ENCODE measurements at places on chromosomes 1 and 21. TPM values are rescaled to one million over a fixed set of nuclear protein-coding genes. Genes with fewer than 3 reads are reported as not detected.

The S1PR1 gene
- 137 TPM for total RNA-seq

The CDC20 gene
- 170 TPM for total RNA-seq

The PALMD gene
- 140 TPM for total RNA-seq

The RGS2 gene
- 9.1 TPM for total RNA-seq

The SPRR2D gene
- total RNA-seq = not detected

The ZNF362 gene
- total RNA-seq = 36.9 TPM

The DHRS3 gene
- total RNA-seq = 75.2 TPM

- DNase-seq = peak; percentile 39
Observed at GRCh38 chr1:234979296-234980279, 149.0 kb downstream of the TOMM20 start.

DNA sequence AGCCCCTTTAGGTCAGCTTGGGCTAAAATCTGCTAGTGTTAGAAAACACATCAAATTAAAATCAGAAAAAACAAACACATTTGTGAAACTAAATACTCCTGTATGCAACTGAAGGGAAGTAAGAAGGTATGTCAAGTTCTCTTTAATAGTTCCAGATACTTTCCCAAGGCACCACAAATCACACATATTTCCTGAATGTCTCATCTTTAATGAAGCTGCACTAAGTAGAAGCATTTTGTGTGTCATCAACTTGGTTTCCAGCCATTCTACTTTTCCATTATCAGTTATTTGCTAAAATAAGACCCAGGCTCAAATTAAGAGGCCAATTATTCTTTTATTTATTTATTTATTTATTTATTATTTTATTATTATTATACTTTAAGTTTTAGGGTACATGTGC lies 34.7 kb downstream of the CRB1 start:
- DNase-seq = no peak

GRCh38 chr1:164709541-164710278 lies 150.7 kb downstream of the PBX1 start:
- DNase-seq = no peak

- DNase-seq = no peak
Observed at GRCh38 chr1:180112984-180113647, 41.6 kb upstream of the QSOX1 start.

DNA sequence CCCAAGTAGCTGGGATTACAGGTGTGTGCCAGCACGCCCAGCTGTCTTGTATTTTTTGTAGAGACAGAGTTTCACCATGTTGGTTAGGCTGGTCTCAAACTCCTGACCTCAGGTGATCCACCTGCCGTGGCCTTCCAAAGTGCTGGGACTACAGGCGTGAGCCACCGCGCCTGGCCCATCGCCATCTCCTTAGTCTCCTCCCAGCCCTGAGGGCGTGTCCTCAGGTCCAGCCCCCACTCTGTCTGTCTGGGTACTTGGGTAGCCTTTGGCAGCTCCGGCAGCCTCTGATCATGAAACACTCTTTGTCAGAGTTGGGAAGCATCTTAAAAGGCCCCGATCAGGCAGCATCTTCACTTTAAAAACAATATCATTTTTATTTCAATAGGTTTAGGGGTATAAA lies 90.3 kb upstream of the DISP3 start:
- DNase-seq = no peak

DNA sequence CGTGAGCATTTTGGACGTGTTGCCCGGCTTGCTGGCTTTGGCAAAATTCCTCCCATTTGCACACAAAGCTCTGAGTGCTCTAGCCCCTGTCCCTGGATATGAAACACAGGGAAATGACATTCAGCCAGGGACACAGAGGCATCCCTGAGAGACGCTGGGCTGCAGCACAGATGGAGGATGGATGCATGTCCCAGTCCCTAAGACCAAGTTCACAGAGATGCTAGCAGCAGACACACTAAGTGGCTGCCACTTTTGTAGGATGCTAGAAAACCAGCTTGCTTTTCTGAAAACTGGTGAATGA lies 12.5 kb downstream of the ACTRT2 start:
- DNase-seq = no peak

DNA sequence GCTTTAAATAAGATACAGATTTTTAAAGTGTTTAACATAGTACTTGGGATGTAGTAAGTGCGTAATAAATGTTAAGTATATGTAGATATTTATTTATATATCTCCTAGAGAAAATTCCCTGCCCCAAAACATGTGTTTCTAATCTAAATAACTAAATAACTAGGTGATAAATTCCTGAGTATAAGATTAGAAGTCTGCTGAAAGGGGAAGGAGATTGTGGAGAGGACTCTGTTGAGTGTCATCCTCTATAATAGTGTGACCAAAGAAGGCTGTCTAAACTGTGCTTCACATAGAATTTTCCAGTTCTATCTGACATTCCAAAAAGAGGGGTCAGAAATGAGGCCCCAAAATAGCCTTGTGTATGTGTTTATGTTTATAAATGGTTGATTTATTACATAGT lies 590.5 kb upstream of the ADAMTS5 start:
- DNase-seq = no peak

GRCh38 chr1:29803486-29803885 lies 567.2 kb downstream of the PTPRU start:
- DNase-seq = no peak

GRCh38 chr1:38859561-38860453 lies at the start of gene RRAGC:
RRAGC (minus strand) TSS chr1:38859772; CDS start chr1:38859646, 126 bp downstream.
- DNase-seq = peak; percentile 97

GRCh38 chr1:247924868-247925267 lies at the start of gene OR2AJ1:
OR2AJ1 (plus strand) TSS chr1:247924889; CDS start chr1:247933769, 8,880 bp downstream.
- DNase-seq = no peak

DNA sequence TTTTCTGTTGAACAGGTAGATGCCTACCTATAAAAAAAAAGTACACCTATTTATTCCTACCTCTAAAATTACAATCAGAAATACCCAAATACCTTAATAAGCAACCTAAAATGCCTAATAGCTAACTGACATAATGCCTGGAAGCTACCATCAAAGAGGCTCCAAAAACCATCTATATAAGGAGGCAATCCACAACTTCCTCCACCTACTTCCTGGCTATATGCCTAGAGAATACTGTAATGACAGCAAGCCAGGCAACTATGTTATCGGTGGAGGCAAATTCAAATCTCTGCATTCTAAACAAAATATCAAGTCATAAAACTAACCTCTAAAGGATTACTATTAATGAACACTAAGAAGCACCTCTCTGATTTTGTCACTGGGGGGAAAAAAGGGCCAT lies 10.1 kb downstream of the ZNF644 start:
- DNase-seq = peak; percentile 14

DNA sequence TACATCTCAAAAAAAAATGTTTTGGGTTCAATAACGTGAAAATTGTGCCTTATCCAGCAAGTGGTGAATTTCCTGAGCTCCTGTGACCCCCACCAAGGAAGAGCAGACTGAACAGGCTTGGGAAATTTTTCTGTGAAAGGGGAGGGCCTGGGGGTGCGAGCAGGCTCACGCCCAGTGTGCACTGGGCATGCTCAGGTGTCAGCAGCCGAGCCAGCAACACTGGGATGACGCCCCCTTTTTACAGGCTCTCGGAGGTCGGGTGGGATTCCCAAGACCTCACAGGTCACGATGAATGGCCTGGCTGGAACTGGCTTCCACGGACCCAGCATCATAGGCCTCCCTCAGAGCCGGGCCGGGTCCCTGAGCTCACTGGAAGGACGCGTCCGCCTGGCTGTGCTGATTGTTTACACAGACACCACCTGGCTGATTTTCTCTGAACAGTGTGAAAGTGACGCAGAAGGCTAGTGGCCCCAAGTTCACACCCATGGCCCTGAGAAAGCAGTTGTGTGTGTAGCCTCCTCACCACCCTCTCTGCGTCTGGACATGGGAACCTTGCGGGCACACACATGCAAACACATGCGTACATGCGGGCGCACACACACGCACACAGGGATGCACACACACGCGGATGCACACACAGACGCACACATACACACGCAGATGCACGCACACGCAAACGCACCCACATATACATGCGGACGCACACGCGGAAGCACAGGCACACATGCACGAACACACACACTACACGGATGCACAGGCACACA lies 9.2 kb downstream of the CSTB start:
- no peak for DNase-seq

- no peak for DNase-seq
Observed at GRCh38 chr1:206967096-206967849, 3.0 kb downstream of the FCAMR start.

DNA sequence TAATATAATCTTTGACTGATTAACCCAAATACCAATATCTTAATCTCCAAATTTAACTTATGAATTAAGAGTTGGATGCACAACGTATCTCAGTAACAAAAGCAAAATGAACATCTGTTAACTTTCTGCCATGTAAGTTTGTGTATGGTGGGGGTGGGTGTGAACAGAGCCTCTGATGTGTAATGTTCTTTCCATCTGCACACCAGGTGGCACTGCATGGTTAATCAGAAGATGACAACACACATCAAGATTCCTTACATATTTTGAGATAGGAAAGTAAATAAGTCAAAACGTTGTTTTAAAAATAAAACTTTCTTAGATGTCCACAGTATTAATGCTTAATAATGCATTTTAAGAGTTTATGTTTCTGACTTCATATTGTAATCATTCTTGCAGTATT lies 251.9 kb downstream of the DPYD start:
- DNase-seq = peak; percentile 66

DNA sequence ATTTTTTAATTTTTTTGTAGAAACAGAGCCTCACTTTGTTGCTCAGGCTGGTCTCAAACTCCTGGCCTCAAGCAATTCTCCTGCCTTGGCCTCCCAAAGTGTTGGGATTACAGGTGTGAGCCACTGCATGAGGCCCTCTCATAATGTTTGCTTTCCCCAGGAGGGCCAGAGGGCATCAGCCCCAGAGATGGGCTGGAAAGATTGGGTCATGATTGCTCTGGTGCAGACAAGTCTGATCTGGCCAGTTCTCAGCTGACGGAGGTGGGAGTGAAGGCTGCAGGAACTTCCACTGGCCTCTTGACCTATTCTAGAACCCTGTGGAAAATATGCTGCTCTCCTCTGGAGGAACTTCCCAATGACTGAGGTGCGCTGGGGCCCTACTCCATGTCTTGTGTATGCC lies 43.4 kb upstream of the RD3 start:
- no peak for DNase-seq

- peak; percentile 48 for DNase-seq
Observed at GRCh38 chr1:225767634-225768540, 9.7 kb upstream of the SRP9 start.

GRCh38 chr1:223837206-223837605 lies 8.5 kb downstream of the TP53BP2 start:
- DNase-seq = no peak

- DNase-seq = peak; percentile 11
Observed at GRCh38 chr1:145720556-145720877, 1.2 kb downstream of the CD160 start.

GRCh38 chr1:70317087-70317486 lies 37.4 kb downstream of the ANKRD13C start:
- no peak for DNase-seq

- DNase-seq = no peak
Observed at GRCh38 chr1:68269637-68270430, 37.5 kb upstream of the WLS start.

GRCh38 chr1:234840843-234841242 lies 230.9 kb upstream of the IRF2BP2 start:
- no peak for DNase-seq

DNA sequence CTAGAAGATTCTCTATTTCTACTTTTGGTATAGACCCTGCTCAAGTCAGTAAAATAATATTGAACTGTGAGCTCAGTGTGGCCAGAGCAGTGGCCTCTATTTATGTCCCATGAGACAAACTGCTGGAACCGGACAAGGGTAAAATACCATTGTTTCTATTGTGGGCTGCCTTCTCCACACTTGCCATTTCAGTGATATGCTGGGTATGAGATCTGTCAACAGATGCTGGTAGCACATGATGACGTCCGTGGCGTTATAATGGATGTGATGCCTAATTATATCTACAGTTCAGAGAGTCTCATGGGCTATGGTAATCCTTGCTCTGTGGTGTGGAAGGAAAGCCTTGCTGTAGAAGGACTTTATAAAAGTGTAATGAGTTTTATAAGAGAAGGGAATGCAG lies 2.4 kb downstream of the ACTN2 start:
- no peak for DNase-seq

DNA sequence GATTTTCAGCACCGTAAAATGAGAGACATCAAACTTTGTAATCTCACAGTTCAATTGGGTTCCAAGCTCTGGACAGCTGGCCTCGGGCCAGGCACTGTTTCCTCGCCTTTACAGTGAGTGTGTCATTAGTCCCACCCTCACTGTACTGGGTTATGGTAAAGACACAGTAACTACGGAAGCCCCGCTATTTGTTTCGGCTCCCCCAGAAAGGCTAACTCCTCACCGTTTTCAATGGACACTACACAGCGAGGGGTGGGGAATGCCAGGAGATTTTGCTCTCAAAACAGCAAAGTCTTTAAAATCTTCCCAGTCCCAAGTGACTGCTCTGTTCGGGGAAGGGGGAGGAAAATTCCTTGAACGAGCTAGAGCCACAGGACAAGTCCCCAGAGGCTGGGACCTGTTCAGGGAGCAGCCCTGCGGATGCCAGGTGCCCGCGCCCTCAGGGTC lies 757 bp upstream of the SPSB1 start:
- peak; percentile 85 for DNase-seq

GRCh38 chr1:221778535-221779142 lies 36.8 kb upstream of the DUSP10 start:
- DNase-seq = no peak

GRCh38 chr1:87292684-87293493 lies 35.8 kb upstream of the LMO4 start:
- peak; percentile 66 for DNase-seq

- DNase-seq = peak; percentile 70
Observed at GRCh38 chr1:110235181-110235833, 25.2 kb downstream of the KCNC4 start.

DNA sequence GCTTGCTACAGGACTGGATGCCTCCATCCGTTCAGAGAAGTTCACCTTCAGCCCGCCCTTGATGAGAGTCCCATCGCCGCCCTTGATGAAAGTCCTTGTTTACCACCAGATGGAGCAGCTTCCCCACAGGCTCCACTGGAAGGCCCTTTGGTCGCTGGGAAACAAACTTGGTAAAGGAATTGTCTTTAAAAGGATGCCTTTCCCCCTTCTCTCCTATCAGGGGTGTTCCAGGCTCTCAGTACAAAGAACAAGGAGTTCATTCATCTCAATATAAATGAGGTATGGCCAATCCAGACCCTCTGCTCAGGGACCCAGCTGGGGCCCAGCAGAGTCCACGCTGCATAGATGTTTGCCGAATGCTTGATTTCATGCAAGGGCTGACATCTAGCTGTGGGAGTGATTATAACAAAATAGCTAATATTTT lies 50.8 kb downstream of the CAPN9 start:
- DNase-seq = peak; percentile 50

- no peak for DNase-seq
Observed at GRCh38 chr1:186888367-186888766, 59.6 kb downstream of the PLA2G4A start.

- DNase-seq = no peak
Observed at GRCh38 chr1:67338642-67339041, 31.0 kb downstream of the IL12RB2 start.

All from endothelial cell of umbilical vein (primary cell).